Pancreas (tissue), 10 donors: ENCODE measurements at places on chromosomes 4 and X.
A peak's percentile ranks its signal among the peaks of the same experiment; 100 is the strongest.

GRCh38 chrX:44747969-44748368, 95.9 kb upstream of the DUSP21 start:
- H3K27ac ChIP-seq, result no peak overlapping the region
- H3K4me3 ChIP-seq, result no peak overlapping the region
- H3K4me1 ChIP-seq, result no peaks in the 10 kb centered on the region
- H3K27me3 ChIP-seq, result no peaks in the 10 kb centered on the region

GRCh38 chrX:53323196-53323595, 41.8 kb upstream of the IQSEC2 start:
- H3K27ac ChIP-seq, result no peak overlapping the region
- no peaks in the 10 kb centered on the region for H3K4me1 ChIP-seq
- H3K36me3 ChIP-seq, result no peaks in the 10 kb centered on the region
- H3K4me3 ChIP-seq, result no peak overlapping the region
- peaks cover 15% of the 10 kb centered on the region for H3K27me3 ChIP-seq
- DNase-seq, result no peak

DNA sequence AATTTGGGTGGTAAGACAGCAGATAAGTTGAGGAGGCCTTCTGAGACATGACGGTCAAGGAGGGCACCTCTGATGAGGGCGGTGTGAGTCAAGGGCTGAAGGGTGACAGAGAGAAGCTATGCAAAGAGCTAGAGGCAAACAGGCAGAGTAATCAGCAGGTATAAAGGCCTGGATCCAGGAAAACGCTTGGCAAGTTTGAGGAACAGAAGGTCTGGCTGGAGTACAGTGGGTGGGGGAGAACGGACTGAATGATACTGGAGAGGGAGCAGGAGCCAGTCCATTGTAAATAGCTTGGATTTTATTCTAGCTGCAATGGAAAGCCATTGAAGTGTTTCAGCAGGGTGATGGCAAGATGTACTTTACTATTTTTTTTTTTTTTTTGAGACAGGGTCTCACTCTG, 39.3 kb downstream of the RAB33B start:
- peaks cover 5% of the 10 kb centered on the region for H3K4me1 ChIP-seq
- no peak overlapping the region for H3K4me3 ChIP-seq
- no peaks in the 10 kb centered on the region for H3K36me3 ChIP-seq
- H3K27me3 ChIP-seq, result no peaks in the 10 kb centered on the region

DNA sequence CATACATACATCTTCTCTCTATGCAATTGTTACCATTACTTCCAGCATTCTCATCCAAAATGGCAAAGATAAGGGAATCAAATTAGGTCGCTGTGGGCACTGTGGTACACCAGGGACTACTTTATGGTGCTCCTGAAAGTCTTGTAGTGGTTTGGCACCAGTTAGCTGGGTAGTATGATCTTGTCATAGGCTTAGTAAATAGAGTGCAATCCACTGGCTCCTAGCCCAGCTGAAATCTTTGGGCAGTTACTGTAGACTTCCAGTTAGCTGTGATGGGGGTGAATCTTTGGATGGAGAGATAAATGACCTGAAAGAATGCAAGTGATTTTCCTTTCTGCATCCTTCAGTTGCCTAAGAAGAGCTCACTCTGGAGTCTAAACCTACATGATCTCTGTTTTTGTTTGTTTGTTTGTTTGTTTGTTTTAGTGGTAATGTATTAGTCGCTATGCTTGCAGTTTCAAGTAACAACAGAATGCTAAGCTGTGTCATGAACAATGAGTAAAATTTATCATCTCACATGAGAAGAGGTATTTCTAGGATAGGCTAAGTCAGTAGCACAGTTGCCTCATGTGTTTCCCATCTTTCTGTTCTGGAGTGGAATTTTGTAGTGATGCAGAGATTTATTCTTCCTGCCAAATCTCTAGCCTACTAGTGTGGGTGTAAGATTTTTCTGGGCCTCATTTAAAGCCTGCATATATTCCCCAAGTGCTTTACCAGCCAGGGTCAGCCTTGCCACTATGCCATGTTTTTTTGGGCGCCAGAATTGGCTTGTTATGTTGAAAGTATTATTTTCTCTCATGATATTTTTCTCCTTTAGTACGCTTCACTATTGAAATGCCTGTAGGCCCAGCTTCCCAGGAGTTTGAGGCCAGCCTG, 24.2 kb downstream of the HERC3 start:
- H3K36me3 ChIP-seq, result no peaks in the 10 kb centered on the region
- H3K27ac ChIP-seq, result no peak overlapping the region
- no peak for DNase-seq
- no peak overlapping the region for H3K4me3 ChIP-seq
- H3K27me3 ChIP-seq, result no peaks in the 10 kb centered on the region

- no peaks in the 10 kb centered on the region for H3K4me1 ChIP-seq
- H3K27me3 ChIP-seq, result peaks cover 4% of the 10 kb centered on the region
- H3K36me3 ChIP-seq, result no peaks in the 10 kb centered on the region
- no peak overlapping the region for H3K4me3 ChIP-seq
These were observed 24.4 kb upstream of the MAP7D3 start for GRCh38 chrX:136275553-136275952.

DNA sequence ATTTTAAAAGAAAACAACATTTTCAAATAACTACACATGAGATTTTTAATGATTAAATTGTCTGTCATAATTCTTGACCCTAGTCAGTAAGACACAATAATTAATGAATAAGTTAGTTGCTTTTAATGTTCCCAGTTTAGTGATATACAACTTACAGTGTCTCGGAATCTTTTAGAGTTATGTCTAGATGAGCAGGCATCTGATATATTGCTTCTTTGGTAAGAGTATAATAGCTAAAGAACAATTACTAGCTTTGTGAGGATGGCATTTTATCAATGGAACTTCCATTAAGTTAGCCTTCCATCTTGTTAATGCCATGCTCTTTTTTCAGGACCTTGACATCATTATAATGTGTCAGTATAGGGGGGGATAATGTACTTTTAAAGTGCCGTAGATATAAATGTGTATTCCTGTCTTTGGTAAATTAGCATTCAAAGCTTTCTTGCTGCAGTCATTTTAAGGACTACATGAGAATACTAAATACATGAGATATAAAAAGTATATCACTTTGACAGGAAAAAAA, 425.1 kb downstream of the PDHA2 start:
- no peaks in the 10 kb centered on the region for H3K27me3 ChIP-seq
- H3K4me3 ChIP-seq, result no peak overlapping the region
- DNase-seq, result no peak
- no peaks in the 10 kb centered on the region for H3K36me3 ChIP-seq
- no peak overlapping the region for H3K27ac ChIP-seq

- no peaks in the 10 kb centered on the region for H3K4me1 ChIP-seq
- no peak overlapping the region for H3K4me3 ChIP-seq
- no peaks in the 10 kb centered on the region for H3K27me3 ChIP-seq
- no peak overlapping the region for H3K27ac ChIP-seq
- H3K36me3 ChIP-seq, result no peaks in the 10 kb centered on the region
These were observed 93.6 kb downstream of the AFF2 start for GRCh38 chrX:148593987-148594386.

GRCh38 chr4:88002786-88003185, 4.6 kb upstream of the PKD2 start:
- H3K27ac ChIP-seq, result no peak overlapping the region
- no peak overlapping the region for H3K4me3 ChIP-seq
- no peaks in the 10 kb centered on the region for H3K4me1 ChIP-seq
- H3K36me3 ChIP-seq, result no peaks in the 10 kb centered on the region
- DNase-seq, result no peak

DNA sequence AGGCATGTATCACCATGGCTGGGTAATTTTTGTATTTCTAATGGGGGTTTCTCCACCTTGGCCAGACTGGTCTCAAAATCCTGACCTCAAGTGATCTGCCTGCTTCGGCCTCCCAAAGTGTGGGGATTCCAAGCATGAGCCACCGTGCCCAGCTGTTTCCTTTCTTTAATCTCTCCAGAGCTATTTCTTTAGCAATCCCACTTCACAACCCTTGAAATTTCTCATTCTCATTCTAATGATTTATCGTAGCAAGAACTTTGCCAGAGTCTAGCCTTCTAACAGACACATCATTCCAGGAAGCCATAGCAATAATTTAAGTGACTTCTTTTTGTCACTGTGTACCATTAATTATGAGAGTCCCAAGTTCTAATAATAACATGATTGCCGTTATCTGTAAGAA, 68.6 kb downstream of the RXFP1 start:
- H3K27ac ChIP-seq, result no peak overlapping the region
- no peak overlapping the region for H3K4me3 ChIP-seq
- no peaks in the 10 kb centered on the region for H3K36me3 ChIP-seq
- H3K4me1 ChIP-seq, result no peaks in the 10 kb centered on the region
- no peaks in the 10 kb centered on the region for H3K27me3 ChIP-seq
- DNase-seq, result no peak

- no peak for DNase-seq
- no peaks in the 10 kb centered on the region for H3K4me1 ChIP-seq
- H3K4me3 ChIP-seq, result no peak overlapping the region
- H3K27me3 ChIP-seq, result peaks cover 3% of the 10 kb centered on the region
- H3K36me3 ChIP-seq, result no peaks in the 10 kb centered on the region
These were observed 319 bp downstream of the DRP2 start for GRCh38 chrX:101219864-101220346.

GRCh38 chrX:150990910-150991309, 7.8 kb downstream of the HMGB3 start:
- H3K27me3 ChIP-seq, result no peaks in the 10 kb centered on the region
- H3K36me3 ChIP-seq, result no peaks in the 10 kb centered on the region
- H3K4me1 ChIP-seq, result no peaks in the 10 kb centered on the region
- no peak overlapping the region for H3K27ac ChIP-seq
- DNase-seq, result no peak
- H3K4me3 ChIP-seq, result no peak overlapping the region

DNA sequence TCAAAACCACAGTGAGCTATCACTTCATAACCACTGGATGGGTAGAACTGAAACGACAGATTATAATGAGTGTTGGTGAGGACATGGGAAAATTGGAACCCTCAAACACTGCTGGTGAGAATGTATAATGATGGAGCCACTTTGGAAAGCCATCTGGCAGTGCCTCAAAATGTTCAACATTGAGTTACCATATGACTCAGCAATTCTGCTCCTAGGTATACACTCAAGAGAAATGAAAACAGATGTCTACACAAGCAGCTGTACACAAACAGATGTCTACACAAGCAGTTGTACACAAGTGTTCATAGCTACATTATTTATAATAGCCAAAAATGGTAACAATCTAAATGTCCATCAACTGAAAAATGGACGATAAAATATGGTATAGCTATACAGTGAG, 143.9 kb downstream of the PDGFRA start:
- H3K4me1 ChIP-seq, result no peaks in the 10 kb centered on the region
- no peaks in the 10 kb centered on the region for H3K27me3 ChIP-seq
- no peaks in the 10 kb centered on the region for H3K36me3 ChIP-seq

GRCh38 chr4:47791965-47792364, 45.9 kb downstream of the CORIN start:
- no peak overlapping the region for H3K27ac ChIP-seq
- H3K4me1 ChIP-seq, result no peaks in the 10 kb centered on the region
- no peaks in the 10 kb centered on the region for H3K27me3 ChIP-seq
- H3K4me3 ChIP-seq, result no peak overlapping the region
- H3K36me3 ChIP-seq, result no peaks in the 10 kb centered on the region

- no peak overlapping the region for H3K4me3 ChIP-seq
- no peak for DNase-seq
- H3K27me3 ChIP-seq, result no peaks in the 10 kb centered on the region
- H3K27ac ChIP-seq, result no peak overlapping the region
- no peaks in the 10 kb centered on the region for H3K36me3 ChIP-seq
These were observed 41.8 kb downstream of the SMS start for GRCh38 chrX:21982311-21982710.

DNA sequence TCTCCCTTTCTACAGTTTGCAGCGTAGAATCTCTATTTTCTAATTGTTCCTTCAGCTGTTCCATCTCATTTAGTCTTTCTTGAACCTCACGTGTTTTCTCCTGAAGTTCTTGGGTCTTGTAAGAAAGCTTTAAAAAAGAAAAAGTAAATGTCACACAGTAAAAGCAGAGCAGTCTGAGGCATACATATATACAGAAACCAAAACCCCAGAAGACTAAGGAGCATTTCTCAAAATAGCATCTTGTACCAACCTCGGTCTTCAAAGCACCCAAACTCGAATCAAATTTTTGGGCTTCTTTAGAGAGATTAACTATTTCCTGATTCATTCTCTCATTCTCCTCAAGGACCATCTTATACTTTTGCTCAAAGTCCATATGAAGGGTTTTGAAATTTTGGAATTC, 39.4 kb downstream of the CENPE start:
- no peak overlapping the region for H3K27ac ChIP-seq
- H3K4me1 ChIP-seq, result no peaks in the 10 kb centered on the region
- H3K27me3 ChIP-seq, result no peaks in the 10 kb centered on the region
- no peaks in the 10 kb centered on the region for H3K36me3 ChIP-seq
- no peak overlapping the region for H3K4me3 ChIP-seq

GRCh38 chr4:78774417-78774816, 1.7 kb upstream of the BMP2K start:
- no peak for DNase-seq
- no peak overlapping the region for H3K4me3 ChIP-seq
- no peak overlapping the region for H3K27ac ChIP-seq
- H3K4me1 ChIP-seq, result peaks cover 5% of the 10 kb centered on the region
- no peaks in the 10 kb centered on the region for H3K36me3 ChIP-seq

- no peaks in the 10 kb centered on the region for H3K27me3 ChIP-seq
- H3K4me3 ChIP-seq, result no peak overlapping the region
- H3K36me3 ChIP-seq, result no peaks in the 10 kb centered on the region
- DNase-seq, result no peak
- H3K27ac ChIP-seq, result no peak overlapping the region
These were observed 118.2 kb upstream of the STX18 start for GRCh38 chr4:4659871-4660651.

DNA sequence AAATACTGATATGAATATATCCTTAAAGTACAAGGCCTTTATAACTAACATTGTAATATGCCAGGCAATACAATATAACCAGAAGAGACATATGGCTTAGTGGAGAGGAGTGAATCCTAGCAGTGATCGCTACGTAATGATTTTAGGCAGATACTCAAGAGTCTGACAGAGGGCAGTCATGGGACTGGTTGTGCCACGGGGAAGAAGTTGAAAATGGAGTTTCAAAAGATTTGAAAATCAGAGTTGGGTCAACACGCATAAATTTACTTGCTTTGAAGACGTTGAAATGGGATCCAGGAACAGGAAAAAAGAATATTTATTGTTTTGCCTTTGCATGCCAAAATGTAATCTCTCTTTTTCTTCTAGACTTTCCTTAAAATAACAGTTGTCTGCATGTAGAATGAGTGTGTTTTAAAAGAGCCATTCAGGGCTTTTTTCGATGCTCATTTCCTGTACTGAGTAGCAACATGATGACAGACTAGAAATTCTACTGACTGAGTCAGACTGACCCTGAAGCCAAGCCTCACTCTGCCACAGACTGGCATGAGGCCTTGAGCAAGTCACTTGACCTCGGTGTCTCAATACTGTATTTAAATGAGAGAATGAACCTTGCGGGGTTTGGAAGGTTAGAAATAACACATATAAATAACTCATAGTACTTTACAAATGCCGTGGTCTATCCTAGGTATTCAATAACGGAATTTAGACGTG, 8.1 kb upstream of the SMS start:
- H3K4me1 ChIP-seq, result no peaks in the 10 kb centered on the region
- no peaks in the 10 kb centered on the region for H3K36me3 ChIP-seq
- H3K27me3 ChIP-seq, result no peaks in the 10 kb centered on the region
- no peak overlapping the region for H3K4me3 ChIP-seq
- no peak for DNase-seq
- no peak overlapping the region for H3K27ac ChIP-seq

GRCh38 chr4:141131723-141132071, 1.6 kb downstream of the RNF150 start:
- no peaks in the 10 kb centered on the region for H3K4me1 ChIP-seq
- peak overlapping the region; percentile 78 for H3K4me3 ChIP-seq
- no peak overlapping the region for H3K27ac ChIP-seq
- no peaks in the 10 kb centered on the region for H3K36me3 ChIP-seq
- no peak for DNase-seq
